Fibroblast of lung (primary cell): ENCODE measurements at places on chromosomes 3 and 15. TPM values are rescaled to one million over a fixed set of nuclear protein-coding genes. Genes with fewer than 3 reads are reported as not detected.

The TMEM207 gene
- not detected in 2 replicates for polyA plus RNA-seq

The CPEB1 gene
- polyA plus RNA-seq: 8.4 and 16.1 TPM in 2 replicates

The CCR4 gene
- polyA plus RNA-seq: not detected in 2 replicates

The SMCO1 gene
- not detected in 2 replicates for polyA plus RNA-seq

The TJP1 gene
- 80.9 and 110 TPM in 2 replicates for polyA plus RNA-seq

The MESP2 gene
- 0.24 TPM in 1 of 2 replicates, not detected in the other for polyA plus RNA-seq

The SERPINI2 gene
- polyA plus RNA-seq: not detected in 2 replicates

DNA sequence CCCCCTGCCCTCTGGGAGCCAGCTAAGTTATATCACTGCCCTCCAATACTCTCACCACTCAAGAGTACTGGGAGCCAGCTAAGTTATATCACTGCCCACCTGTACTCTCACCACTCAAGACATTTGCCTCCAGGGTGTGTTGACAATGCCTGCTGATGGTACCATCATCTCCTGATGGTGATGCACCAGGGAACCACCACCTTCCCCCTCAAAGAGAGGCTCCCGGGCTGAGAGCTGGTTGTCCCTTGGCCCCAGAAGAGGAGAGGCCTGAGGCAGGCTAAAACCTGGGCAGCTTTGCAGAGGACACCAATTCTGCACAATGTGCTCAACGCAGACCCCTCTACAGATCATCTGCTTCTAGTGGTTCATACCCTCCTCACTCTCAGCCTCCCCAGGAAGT, 7.5 kb upstream of the HAPLN3 start:
- DNase-seq: no peak

DNA sequence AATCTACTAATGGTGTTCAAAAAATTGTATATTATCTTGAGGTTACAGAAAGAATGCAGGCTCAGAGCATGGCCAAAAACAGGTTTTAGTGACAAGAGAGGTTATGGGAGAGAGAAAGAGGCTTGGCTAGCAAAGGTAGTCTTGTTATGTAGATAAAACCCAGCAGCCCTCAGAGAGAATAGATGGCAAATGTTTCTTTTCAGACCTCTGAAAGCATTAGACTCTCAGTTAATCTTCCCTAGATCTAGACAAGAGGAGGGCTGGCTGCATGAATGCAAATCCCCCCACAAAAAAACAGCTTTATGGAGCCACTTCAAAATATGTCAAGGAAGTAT, 62.2 kb downstream of the OSTN start:
- DNase-seq: no peak

DNA sequence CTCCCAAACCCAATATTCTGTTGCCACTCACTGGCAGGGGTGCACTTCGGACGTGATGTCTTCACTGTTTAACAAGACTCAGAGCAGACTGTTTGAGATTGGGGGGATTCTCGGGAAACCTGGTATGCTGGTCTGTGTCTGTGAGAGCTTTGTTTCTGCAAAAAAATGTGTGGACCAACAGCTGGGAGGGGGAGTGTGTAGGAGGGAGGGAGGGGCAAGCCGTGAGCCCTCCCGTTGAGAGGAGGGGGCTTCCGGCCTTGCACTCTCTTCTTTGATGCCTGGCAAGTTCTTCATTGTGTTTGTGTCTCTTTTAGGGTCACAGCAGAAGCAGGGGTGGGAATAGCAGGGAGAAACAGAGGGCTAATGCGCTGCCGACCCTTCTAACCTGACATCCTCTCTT, 74.9 kb upstream of the NDN start:
- DNase-seq: no peak

DNA sequence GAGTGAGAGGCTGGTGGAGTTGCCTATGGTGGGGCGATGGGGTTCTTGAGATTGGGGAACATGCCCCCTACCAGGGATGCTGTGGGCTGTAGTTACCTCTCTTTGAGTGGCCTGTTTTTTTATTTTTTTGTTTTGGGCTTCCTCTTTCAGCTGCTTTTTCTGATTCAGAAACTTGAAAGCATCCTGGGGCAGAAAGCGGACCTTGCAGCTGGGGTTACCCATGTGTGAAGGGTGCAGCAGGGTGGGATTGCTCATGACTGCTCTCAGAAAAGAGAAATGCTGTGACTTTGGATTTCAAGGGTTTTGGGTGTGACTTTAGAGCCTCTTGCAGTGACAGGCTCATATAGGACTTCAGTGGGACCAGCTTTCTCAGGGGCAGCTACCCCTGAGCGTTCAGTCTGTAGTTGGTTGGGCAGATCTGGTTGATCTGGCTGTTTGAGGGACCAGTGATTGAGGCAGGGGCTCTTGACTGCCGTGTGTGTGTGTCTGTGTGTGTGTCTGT, 1.8 kb downstream of the LIMD1 start:
- DNase-seq: no peak

DNA sequence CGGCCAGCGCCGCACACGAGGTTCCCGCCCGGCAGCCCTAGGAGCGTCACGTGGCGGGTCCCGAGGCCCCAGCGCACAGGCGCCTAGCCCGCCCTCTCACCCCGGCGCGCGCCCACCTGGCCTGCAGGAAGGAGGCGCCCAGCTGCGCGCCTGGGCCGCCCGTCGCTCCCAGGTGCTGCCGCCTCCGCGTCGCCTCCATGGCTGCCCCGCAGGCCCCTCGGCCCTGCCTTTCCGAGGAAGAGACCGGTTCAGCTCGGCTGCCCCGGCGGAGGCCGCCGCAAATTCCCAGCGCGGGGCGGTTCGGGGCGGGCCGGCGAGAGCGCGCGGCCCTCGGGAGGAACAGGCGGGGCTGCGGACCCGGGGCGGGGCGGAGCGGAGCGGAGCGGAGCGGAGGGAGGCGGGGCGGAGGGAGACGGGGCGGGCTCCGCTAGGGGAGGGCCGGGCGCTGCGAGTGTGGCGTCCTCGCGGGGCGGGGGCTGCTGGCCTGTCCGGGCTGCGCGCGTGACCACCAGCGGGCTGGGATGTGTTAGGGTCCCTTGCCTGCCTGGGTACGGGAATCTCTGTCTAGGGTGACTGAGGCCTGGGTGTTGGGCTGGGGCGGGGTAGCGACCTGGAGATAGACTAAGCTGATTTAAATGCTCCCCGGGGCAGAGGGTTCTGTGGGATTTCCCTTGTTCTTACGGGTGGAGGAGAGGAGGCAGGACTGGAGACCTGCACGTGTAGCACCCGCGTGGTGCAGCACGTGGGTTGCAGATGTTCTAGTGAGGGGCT, at the start of gene CLN6:
CLN6 (minus strand) TSS at position 343 of the 771 bp plus-strand sequence; CDS start at position 199, 144 bp downstream.
- DNase-seq: peak; percentile 74

DNA sequence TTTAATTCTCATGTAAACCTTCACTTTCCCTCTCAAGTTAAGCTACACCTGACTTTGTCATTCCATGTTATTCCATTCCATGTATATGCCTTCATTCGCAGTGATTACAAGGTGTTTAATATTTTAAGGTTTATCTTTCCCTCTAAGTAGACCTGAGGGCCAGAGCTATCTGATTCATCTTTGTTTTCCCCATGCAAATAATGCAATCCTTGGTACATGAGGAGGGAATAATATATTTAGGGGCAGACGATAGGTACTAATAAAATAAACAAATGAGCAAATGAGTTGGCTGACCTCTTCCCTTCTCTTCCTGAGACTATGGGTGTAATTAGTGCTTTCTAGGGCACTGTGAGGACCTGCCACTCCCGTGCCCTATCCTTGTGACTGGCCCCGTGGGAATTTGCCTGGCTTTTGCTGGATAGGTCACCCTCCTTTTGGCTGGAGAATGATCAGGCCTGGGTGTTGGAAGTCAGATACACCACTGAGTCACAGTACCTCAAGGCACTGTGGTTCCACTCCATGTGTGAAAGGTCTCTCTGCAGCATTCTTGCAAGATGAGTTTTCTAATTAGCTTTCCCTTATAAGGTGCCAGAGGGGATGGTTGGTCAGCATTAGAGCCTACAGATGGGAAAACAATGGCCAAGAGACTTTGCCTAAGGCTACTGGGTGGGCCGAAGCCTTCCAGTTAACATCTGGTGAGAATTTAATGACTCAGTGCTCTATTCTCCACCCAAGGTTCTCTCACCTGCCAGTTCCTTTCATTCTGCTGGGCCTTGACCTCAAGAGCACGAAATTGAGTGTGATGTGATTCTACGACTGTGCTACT, 183.2 kb downstream of the P3H2 start:
- peak; percentile 78 for DNase-seq

- DNase-seq: no peak
These were observed 61.8 kb downstream of the ZBTB20 start for GRCh38 chr3:115085197-115085865.

GRCh38 chr3:164620423-164620822, 457.9 kb downstream of the SI start:
- DNase-seq: no peak

DNA sequence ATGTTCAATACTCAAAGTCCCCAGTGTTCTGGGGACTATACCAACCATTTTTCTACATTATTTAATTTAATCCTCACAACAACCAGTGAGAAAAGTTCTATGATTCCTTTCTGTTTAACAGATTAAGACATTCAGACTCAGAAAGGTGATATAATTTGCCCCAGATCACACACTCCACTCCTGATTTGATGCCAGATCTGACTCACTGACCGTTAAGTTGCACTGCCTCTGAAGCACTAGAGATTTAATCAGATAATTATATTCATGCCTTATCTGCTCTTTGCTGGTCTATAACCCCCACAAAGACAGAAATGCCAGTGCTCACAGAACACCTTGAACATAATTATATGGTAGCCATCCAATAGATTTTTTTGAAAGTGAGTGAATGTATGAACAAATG, 501.0 kb downstream of the IGSF11 start:
- no peak for DNase-seq

DNA sequence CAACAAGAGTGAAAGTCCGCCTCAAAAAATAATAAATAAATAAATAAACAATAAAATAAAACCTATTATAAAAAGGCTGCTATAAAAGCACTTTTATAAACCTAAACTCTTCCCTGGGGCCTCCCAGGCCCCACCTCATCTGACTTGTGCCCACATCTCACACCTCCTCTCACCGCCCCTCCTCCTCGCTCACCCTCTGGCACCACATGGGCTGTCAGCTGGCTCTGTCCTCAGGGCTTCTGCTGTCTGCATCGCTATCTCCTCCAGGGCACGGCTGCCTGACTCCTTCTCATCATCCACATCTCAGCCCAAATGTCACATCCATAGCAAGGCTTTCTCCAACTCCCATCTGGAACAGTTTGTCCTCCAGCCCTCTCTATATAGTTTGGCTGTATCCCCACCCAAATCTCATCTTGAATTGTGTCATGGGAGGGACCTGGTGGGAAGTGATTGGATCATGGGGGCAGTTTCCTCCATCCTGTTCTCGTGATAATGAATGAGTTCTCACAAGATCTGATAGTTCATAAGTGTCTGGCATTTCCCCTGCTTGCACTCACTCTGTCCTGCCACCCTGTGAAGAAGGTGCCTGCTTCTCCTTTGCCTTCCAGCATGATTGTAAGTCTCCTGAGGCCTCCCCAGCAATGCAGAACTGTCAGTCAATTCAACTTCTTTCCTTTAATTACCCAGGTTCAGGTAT, 8.8 kb upstream of the SH3BP5 start:
- no peak for DNase-seq

DNA sequence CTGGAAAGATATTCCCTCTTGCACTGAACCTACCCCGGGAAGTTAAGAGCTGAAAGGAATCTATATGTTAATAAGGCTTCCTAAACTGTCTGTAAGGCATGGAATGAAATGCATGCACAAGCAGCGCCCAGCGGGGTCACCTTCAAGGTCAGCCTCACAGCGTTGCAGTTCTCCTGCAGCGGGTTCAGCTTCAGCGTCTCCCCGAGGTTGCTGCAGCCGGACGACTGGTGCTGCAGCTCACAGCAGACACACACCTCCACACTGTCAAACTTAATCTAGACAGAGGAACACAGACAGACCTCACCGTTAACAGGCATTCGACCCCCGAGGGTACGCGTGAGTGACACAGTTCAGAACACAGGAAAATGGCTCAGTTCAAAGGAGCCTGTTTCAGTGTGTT, 73.3 kb downstream of the NSMCE3 start:
- no peak for DNase-seq

GRCh38 chr3:14516738-14517345, 23.3 kb downstream of the GRIP2 start:
- no peak for DNase-seq

- DNase-seq: no peak
These were observed 716.2 kb downstream of the GBE1 start for GRCh38 chr3:81045246-81045645.

- DNase-seq: no peak
These were observed 19.8 kb downstream of the C3orf62 start for GRCh38 chr3:49257187-49257586.

DNA sequence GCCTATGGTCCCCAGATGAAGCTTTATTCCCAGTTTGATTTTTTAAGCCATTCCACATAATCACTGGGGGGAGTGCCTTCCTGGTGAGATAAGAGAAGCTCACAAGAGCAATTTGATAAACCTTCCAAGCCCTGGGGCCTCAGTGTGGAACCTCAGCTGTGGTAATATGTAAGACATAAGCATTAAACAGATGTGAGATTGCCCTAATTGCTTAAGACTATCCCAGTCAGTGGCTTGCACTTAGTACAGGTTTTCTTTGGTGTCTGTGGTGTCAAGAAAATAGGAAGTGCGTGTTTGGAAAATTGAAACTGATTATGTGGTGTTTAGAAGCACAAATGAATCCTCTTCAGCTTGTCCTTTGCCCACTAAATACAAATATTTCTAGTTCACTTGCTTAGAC, 54.3 kb downstream of the LRRN1 start:
- DNase-seq: no peak

DNA sequence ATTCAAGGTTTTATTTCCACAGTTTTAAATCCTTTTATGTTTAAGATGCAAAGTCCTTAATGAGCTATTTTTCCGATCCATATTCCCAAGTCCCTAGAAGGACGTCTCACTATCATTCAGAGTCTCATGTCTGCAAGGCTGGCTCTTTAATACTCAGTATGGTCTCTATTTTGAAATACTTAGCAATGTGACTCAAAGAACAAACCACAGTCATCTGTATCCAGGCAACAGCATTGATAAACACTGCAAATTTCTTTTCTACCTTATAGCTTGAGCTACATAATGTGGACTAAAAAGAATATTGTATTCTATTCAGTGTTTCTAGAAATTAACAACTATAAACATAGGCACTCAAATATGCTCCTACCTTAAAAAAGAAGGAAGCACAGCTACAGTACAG, 588.3 kb upstream of the NAALADL2 start:
- DNase-seq: peak; percentile 81

DNA sequence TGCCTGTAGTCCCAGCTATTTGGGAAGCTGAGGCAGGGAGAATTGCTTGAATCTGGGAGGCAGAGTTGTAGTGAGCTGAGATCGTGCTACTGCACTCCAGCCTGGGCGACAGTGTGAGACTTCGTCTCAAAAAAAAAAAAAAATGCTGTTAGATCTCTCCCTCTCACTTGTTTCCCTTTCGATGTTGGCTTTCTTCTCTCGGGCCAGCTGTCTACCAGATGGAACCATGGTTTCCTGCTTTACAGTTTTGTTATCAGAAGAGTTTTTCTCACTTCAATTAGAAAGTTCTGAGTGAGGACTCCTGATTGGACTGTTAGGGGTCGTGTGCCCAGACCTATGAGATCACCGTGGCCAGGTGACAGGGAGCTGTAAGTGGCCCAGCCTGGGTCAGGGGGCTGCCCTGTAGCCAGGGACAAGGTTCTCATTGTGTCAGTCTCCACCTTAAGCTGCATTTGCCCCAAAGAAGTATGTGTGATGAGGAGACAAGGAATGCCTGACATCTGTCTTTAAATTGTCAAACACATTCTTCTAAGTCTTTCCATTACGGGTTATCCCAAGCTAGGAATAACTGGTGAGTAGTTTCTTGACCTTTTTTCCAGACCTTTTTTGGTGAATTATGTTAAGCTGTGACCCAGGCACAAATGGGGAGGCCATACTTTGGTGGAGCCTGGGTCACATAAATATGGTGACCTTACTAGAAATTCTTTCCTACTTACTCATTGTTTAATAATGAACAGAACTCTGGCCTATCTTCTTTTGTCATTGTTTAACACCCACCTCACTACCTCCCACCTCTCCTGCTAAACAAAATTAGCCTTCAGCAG, 25.2 kb downstream of the SNAPC5 start:
- peak; percentile 50 for DNase-seq

GRCh38 chr15:76512971-76513370, 176.4 kb downstream of the ISL2 start:
- peak; percentile 55 for DNase-seq
